ENCODE measurements at places on chromosomes 7 and 10. TPM values are rescaled to one million over a fixed set of nuclear protein-coding genes. Genes with fewer than 3 reads are reported as not detected.

LIPM gene
- not detected for polyA plus RNA-seq

PLEKHS1 gene
- polyA plus RNA-seq: 2.2 TPM

ITGA8 gene
- polyA plus RNA-seq: 6.9 TPM

EVX1 gene
- 1.4 TPM for polyA plus RNA-seq

ZNF248 gene
- 13.5 TPM for polyA plus RNA-seq

CLIP2 gene
- polyA plus RNA-seq: 8.5 TPM

SKAP2 gene
- 43.6 TPM for polyA plus RNA-seq

SEM1 gene
- polyA plus RNA-seq: 267 TPM

FRMD4A gene
- 20.8 TPM for polyA plus RNA-seq

MRLN gene
- 1.4 TPM for polyA plus RNA-seq

SLIT1 gene
- 4.6 TPM for polyA plus RNA-seq

ABCB4 gene
- polyA plus RNA-seq: 1.7 TPM

CYP2E1 gene
- polyA plus RNA-seq: 9.0 TPM

ITGB8 gene
- polyA plus RNA-seq: 9.5 TPM

CLRN3 gene
- not detected for polyA plus RNA-seq

NPC1L1 gene
- 0.83 TPM for polyA plus RNA-seq

MAD1L1 gene
- 63.1 TPM for polyA plus RNA-seq

CALN1 gene
- polyA plus RNA-seq: 6.2 TPM

MIOS gene
- polyA plus RNA-seq: 35.9 TPM

CPXM2 gene
- 40.0 TPM for polyA plus RNA-seq

BHLHA15 gene
- polyA plus RNA-seq: not detected

GJD4 gene
- not detected for polyA plus RNA-seq

PLOD3 gene
- 32.1 TPM for polyA plus RNA-seq

NEUROG3 gene
- polyA plus RNA-seq: not detected

EPDR1 gene
- 33.9 TPM for polyA plus RNA-seq

SLC26A3 gene
- 1.3 TPM for polyA plus RNA-seq

ZNF655 gene
- 45.9 TPM for polyA plus RNA-seq

FKBP9 gene
- polyA plus RNA-seq: 43.5 TPM

CCDC136 gene
- 564 TPM for polyA plus RNA-seq

TRIL gene
- polyA plus RNA-seq: 2.0 TPM

PNLIPRP1 gene
- polyA plus RNA-seq: 0.33 TPM

LRRTM3 gene
- 14.0 TPM for polyA plus RNA-seq

OGDHL gene
- polyA plus RNA-seq: 6.4 TPM

ABCA13 gene
- 3.5 TPM for polyA plus RNA-seq

TUBAL3 gene
- 5.3 TPM for polyA plus RNA-seq

MDFIC gene
- 7.6 TPM for polyA plus RNA-seq

LEP gene
- 0.46 TPM for polyA plus RNA-seq

KCNH2 gene
- 82.5 TPM for polyA plus RNA-seq

HOXA4 gene
- 3.3 TPM for polyA plus RNA-seq

FUOM gene
- polyA plus RNA-seq: 13.6 TPM

NEUROD6 gene
- not detected for polyA plus RNA-seq

PPP1R3A gene
- 0.99 TPM for polyA plus RNA-seq

TLL2 gene
- 0.67 TPM for polyA plus RNA-seq

MKRN1 gene
- polyA plus RNA-seq: 320 TPM

POLL gene
- polyA plus RNA-seq: 93.1 TPM

PLAU gene
- 13.6 TPM for polyA plus RNA-seq

CPA4 gene
- 0.94 TPM for polyA plus RNA-seq

MYOZ1 gene
- 10.5 TPM for polyA plus RNA-seq

MPP7 gene
- polyA plus RNA-seq: 22.7 TPM

Measured in testis (tissue), 5 donors.